ENCODE measurements at places on chromosomes 2 and 18.

DNA sequence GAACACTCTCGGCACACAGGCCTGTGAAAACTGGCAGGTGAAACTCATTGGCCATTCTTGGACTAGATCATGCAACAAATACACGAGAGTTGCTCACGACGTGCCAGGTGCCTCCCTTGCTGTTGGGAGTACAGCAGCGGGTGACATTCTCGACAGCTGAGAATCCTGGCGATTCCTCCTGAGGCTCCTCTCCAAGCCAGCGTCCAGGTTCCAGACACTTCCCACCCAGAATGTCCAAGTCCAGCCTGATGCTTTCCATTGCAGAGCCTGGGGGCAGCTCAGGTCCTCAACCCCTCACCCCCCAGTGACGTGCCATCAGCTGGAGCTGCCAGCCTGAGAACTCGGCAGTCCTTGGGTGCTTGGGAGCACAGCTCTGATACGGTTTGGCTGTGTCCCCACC, 124.2 kb downstream of the PXDN start:
- no peak for DNase-seq

DNA sequence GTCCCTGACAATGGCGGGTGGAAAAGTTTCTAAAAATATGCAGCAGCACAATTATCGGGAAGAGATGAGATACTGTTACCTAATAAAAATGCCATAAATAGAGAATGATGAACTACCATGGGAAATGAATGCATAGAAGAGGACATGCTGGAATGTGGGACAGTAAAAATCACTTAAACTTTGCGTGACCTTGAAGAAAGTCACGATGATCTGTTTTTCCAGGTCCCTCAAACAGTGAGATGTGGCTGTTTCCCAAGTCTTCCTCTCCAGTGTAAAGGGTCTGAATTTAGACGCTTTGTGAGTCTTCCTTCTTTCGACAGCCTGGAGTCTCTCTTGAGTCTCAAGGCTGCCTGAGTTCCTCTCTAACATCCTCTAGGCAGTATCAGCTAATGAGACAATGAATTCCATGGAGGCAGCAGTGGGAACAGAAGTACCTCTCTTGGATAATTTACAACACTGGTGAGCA, 1.4 kb downstream of the CLUL1 start:
- no peak for DNase-seq

- no peak for DNase-seq
Measured at GRCh38 chr2:295090-295489, 7.2 kb upstream of the ALKAL2 start.

GRCh38 chr2:7237466-7237865, 320.3 kb downstream of the RNF144A start:
- DNase-seq = no peak

GRCh38 chr2:144364944-144365738, 154.8 kb downstream of the ZEB2 start:
- no peak for DNase-seq

DNA sequence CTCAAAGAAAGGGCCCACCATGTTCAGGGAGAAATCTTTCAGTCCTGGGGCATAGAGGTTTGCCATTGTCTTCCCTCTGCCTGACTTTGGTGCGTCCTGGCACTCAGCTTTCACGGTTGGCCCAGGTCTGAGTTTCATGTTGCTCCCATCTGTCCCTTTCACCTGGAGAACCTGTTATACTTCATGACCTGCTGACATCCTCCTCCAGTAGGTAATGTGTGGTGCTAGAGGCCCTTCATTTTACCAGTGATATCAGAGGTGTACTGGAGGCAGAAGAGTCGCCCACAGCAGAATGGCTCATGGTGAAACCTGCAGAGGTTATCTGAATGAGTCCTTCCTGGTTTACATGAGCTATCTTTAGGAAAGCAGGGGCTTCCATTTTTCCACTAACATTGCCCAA, 128.8 kb upstream of the DLX2 start:
- no peak for DNase-seq

Data from CD4-positive, alpha-beta T cell treated with Interleukin-17A for 4 hours (primary cell).